CD4-positive, alpha-beta T cell treated with Interleukin-17A for 1 hour (primary cell): ENCODE measurements at places on chromosomes 1 and 21.

DNA sequence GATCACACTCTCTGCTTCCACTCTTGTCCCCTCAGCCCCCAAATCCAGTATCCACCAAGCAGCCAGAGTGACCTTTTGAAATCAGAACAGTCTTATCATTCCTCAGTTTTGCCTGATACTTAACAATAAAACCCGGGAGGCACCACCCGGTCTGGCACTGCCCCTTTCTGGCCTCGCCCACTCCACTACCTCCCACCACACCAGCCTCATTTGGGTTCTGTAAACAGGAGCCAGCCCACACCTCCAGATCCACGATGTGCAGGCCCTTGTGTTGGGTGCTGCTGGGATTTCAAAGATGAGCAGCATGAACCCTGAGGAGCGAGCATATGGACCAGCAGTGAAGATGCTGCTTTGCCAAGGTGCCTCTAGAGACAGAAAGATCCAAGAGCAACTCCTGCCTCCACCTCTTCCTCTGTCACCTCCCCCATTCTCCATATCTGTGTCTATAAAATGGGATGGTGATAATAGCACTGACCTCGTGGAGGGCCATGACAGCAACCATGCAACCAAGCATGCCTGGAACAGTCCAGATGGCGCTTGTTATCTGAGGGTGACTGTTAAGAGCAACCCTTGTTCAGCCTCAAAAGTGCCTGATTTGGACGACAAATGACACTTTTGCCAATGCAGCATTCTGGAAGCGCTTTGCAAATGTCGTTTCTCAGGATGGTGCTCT lies 136.0 kb downstream of the IGSF21 start:
- no peak for DNase-seq

- DNase-seq = no peak
Observed at GRCh38 chr1:1900883-1901640, 10.2 kb upstream of the GNB1 start.

- DNase-seq = peak; percentile 75
Observed at GRCh38 chr1:63593303-63593885, at the start of gene PGM1. Gene PGM1, plus strand, starts transcription at chr1:63593411. Its CDS starts 78 bp downstream, at chr1:63593489.

DNA sequence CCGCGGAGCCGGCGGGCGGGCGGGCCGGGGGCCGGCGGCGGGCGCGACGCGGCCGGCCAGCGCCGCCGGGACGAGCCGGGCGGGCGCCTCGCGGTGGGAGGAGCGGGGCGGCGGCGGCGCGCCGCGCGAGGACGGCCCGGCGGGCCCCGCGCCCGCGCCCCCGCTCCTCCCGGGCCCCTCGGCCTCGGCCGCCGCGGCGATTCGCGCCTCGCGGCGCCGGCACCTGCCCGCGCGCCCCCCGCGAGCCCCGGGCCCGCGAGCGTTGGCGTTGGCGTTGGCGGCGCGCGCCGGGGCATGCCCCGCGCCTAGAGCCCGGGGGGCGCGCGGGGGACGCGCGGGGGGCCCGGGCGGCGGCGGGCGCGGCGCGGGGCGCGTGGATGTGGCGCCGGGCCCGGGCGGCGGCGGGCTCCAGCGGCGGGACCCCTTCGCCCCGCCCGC lies at the start of gene SKI:
SKI (plus strand) TSS at position 163 of the 438 bp plus-strand sequence. CDS start 448 bp downstream, outside the sequence.
- DNase-seq = no peak

DNA sequence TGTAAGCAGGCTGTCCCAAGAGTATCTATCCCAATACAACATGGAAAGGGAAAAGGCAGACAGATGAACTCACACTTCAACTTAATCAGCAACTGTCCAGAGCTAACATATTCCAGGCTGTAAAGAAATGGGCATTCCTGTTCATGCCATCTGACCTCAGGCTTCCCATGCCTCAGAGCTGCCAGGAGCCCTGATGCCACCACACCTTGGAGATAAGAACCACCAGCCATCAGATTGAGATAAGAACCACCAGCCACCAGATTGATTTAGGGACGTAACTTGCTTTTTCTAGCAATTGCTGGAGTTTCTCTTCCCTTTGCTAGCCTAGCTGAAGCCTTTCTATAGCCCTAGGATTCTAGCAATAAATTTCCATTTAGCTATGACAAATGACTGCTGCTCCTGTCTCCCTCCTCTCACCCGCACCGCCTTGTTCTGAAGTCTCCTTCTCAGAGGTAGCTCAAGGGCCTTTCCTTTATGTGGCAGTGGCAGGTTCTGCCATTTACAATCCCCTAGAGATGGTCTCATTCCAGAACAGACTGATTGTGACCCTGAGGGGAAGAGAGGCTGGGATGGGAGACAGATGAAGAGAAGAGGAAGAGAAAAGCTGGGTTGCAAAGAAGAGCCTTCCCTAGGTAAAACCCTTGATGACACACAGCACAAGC lies 88.0 kb upstream of the CTTNBP2NL start:
- no peak for DNase-seq

- DNase-seq = peak; percentile 32
Observed at GRCh38 chr1:205504311-205505075, at the start of gene CDK18. Gene CDK18, plus strand, starts transcription at chr1:205504669. Its CDS starts 18,499 bp downstream, at chr1:205523168.

DNA sequence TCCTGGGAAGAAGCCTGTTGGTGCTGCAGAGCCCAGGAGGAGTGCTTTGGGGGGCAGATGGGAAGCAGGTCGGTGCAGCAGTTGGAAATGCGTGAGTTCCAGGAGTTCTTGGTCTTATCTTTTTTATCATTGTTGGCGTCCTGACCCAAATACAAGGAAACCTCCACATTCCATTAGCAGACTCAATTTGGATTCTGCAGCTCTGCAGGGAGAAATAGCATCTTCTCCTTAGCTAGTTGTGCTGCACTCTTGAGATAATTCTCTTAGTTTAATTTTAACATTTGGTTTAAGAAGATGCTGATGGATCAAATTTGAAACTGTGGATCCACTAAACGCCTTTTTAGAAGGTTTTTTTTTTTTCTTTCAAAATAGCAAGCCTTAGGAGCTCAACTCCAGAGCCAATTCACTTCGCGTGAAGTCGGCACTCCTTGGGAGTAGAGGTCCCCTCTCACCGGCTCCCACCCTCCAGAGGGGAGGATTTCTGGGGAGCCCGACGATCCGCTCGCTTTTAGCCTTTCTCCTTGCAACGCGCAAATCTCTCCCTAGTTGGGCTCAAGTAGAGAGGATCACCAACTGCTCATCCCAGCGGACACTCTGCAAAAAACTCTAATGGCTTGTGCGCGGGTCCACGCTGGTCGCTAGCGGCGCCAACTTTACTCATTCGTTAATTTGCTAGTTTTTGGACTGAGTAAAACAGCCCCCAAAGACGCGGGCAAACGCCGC lies 1.3 kb downstream of the PLD5 start:
- no peak for DNase-seq

DNA sequence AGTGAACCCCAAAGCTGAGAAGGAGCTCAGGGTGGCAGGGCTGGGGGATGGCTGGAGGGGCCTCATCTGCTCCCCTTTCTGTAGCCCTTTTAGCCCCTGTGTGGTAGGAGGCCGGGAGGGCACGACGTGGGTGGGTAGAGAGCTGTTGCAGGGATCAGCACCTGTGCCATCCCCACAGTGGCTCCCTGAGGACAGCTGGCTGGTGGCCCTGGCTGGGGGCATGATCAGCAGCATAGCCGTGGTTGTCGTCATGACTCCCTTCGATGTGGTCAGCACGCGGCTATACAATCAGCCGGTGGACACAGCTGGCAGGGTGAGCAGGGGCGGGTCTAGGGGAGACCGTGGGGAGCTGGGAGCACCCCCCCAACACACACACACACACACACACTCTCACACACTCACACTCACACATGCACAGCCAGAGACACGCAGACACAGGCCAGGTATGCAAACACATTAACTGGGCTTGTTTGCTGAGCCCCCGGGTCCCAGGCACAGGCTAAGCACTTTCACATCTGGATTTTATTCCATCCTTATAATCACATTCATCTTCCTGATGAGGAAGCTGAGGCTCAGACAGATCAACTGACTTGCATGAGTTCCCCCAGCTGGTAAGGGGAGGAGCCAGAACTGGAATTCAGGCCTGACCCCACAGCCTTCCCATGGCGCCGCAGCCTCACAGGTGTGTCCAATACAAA lies 2.5 kb downstream of the SLC25A34 start:
- no peak for DNase-seq

- no peak for DNase-seq
Observed at GRCh38 chr21:39111931-39112550, 71.2 kb downstream of the PSMG1 start.

DNA sequence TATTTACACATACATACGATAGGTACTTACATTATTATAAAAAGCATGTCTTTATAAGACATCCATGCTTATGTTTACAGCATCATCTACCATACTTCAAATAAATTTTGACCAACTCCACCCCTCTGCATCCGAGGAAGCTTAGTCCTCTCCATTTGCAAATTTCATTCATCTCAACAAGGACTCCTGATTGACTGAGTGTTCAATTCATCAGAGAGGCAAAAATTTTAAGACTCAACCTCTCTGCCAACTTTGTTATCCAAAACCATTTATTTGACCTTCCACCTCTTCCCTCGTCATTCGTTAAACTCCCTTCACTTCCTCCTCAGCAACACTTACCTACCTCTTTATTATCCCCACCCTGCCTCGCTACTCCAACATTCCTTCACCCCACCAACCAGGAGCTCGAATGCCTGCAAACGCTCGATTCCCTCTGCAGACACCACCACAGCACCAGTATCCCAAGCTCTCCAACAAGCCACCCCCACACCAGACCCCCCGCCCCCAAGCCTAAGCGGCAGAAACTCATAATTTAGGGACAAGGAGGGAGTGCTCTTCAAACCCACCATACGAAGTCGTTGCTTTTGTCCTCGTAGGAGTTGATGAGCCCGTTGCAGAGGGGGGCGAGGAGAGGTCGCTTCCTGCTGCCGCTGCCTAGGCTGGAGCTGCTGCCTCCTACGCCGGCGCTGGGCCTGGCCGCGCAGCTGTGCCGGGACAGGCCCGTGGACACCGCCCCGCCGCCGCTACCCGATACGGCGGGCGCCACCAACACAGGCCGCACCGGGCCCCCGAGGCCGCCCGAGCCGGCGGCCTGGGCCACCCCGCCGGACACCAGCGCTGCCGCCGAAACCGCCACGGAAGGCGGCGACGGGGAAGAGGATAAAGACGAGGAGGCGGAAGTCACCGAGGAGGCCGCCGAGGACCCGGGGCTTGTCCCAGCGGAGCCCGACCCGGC lies 803 bp downstream of the COP1 start:
- no peak for DNase-seq

- peak; percentile 48 for DNase-seq
Observed at GRCh38 chr21:14591882-14592281, 45.8 kb upstream of the SAMSN1 start.

- DNase-seq = no peak
Observed at GRCh38 chr1:29171089-29171488, 10.6 kb downstream of the SRSF4 start.

DNA sequence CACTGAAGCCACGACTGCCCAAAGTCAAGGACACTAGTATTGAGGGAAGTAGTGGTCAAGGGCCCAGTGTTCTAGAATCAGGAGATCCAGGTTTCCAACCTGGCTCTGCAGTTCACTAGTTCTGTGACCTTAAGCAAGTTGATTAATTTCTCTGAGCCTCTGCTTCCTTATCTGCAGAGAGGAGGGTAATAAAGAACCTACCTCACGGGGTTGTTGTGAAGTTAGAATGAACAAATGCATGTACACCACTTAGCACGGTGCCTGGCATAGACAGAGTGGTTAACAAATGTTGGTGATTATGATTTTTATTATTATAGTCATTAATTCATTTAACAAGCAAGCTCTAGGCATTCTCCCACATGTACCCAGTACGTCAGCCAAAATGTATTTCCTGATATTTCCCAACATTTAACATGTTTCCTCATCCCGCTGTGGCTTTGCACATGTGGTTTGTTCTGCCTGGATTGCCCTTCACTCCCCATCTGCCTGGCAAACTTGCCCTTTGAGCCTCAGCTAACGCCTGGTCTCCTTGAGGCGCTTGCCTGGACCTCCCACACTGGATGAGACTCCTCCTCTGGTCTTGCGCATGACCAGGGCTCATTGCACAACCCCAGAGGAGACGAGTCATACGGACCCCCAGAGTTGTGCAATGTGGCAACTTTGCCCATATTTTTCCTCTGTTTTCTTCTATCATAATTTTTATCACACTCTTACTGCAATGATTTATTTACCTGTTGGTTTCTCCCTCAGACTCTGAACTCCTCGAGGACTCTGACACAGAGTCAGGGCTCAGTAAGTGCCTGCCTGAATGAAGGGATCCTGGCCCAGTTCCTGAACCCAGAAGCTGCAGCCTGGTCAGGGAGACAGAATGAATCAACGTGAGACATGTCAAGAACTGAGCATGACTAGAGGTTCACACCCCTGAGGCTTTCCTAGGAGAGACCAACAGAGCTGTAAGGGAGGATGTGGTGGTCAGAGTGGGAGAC lies 20.7 kb upstream of the MFSD2A start:
- DNase-seq = peak; percentile 11

GRCh38 chr1:244106837-244107493 lies 55.9 kb downstream of the ZBTB18 start:
- DNase-seq = no peak

- DNase-seq = no peak
Observed at GRCh38 chr1:184028854-184029623, 8.5 kb downstream of the COLGALT2 start.

- no peak for DNase-seq
Observed at GRCh38 chr1:44227211-44227610, 13.9 kb downstream of the DMAP1 start.

DNA sequence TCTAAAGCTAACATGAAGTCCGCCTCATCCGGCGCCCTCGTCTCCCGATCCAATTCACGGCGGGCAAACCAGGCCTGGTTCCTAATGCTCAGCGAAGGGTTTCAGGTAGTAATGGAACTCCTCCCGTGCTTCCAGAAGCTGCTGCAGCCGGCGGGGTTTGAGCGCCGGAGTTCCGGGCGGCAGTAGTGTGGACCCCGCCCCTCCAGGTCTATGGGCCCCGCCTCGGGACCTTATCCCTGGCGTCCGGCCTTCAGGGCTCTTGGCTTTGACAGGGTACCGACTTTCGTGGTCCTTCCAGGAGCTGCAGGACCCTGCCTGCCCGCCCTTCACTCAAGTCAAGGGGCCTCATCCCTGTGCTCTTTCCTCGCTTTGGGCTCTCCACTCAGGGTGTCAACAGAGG lies 304.1 kb downstream of the FAM72C start:
- DNase-seq = no peak
